Neural crest cell (in vitro differentiated cells): ENCODE measurements at places on chromosomes 6 and 20. TPM values are rescaled to one million over a fixed set of nuclear protein-coding genes. Genes with fewer than 3 reads are reported as not detected.

WFDC5 gene
- total RNA-seq = not detected in 2 replicates

PROKR2 gene
- total RNA-seq = not detected in 2 replicates

TCP11 gene
- not detected in 2 replicates for total RNA-seq

EFCAB8 gene
- total RNA-seq = 0.26 TPM in 1 of 2 replicates, not detected in the other

NHLRC1 gene
- total RNA-seq = 0.72 and 0.93 TPM in 2 replicates

HLA-DRB5 gene
- not detected in 2 replicates for total RNA-seq

PTCRA gene
- not detected in 2 replicates for total RNA-seq

PAX1 gene
- not detected in 2 replicates for total RNA-seq

DEFB127 gene
- total RNA-seq = not detected in 2 replicates

DNA sequence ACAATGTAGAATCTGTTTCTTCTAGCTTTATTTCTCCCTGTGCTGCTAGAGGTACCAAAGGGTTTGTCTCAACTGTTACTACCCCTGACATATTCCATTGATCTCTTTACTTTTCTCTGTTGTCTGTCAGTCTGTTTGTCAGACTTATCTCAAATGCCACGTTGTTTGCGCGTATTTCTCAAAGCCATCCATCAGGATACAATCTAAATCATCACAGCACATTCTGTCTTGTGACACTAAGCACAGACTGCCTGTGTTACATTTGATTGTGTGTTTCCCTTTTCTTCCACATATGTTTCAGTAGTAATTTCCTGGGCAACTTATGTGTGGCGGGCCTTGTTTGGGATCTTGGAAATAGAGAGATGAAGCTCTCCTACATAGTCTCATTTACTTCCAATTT is 30.2 kb upstream of the SERINC3 start:
- DNase-seq = no peak

DNA sequence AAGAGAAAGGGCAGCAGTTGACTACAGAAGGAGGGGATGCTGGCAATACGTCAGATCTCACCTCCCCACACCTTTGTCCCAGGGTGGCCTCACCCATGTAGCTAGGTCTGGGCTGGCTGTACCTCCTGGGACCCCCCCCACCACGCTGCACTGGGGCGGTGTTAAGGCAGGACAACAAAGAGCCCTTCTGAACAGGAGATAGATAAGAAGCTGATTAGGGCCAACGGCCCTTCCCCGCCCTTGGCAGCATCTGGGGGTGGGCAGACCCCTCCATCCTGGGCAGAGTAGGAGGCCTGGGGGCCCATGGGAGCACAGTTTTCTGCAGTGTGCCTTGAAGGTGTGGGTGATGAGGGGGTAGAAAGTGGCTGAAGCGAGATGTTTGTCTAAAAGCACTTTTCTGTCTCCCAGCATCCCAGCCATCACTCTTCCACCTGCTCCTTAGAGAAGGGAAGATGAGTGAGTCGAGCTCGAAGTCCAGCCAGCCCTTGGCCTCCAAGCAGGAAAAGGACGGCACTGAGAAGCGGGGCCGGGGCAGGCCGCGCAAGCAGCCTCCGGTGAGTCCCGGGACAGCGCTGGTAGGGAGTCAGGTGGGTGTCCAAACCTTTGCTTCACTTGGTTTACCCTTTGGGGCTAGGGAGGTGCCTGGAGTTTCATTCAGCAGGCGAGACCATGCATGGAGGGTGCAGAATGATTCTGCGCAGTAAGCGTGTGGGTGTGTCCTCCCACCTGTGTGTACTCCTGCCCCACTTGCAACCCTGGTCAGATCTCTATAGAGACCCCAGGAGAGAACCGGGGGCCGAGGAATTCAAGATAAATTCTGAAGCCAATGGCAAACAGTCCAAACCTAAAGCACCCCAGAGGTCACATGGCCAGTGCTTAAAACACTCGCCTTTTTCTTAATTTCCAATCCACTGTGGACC is 3.9 kb downstream of the HMGA1 start:
- no peak for DNase-seq

DNA sequence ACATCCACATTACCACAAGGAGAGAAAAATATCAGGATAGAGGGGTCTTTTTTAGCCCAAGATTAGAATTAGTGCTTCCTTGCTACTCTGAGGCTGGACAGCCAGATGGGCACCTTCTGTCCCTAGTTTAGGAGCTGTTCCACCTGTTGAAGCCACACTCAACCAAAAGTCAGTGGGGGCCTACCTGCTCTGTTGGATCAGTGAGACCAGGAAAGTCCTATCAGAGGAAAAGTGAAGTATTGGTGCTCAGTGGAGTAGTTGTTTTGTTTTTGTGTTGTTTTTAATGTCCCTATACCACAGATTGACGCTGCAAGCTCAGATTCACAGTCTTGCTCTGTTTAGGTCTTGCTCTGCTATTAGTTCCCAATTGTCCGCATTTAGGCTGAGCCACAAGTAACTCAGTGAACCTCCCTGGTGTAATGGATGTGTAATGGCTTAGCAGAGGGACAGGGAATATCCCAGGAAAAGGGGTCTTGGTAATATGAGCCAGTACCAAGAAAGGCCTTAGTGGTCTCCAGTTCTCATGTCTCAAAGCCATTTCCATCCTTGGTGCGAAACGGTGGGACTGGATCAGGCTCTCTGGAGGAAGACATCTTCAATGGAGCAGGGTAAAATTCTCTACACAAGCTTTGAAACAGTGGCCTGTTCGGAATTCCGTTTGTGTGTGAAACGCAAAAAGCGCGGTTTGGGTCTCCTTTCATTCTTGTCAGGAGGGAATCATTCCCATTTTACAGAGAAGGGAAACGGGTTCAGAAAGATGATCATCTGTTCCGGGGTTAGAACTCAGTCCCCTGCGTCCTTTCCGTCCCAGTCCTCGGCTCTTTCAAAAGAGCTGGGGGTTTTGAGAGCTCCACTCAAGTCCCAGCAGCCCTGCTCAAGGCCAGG is 631 bp upstream of the PABPC1L start:
- DNase-seq = no peak

- DNase-seq = no peak
Observed at GRCh38 chr6:163983679-163984078, 569.2 kb downstream of the QKI start.

DNA sequence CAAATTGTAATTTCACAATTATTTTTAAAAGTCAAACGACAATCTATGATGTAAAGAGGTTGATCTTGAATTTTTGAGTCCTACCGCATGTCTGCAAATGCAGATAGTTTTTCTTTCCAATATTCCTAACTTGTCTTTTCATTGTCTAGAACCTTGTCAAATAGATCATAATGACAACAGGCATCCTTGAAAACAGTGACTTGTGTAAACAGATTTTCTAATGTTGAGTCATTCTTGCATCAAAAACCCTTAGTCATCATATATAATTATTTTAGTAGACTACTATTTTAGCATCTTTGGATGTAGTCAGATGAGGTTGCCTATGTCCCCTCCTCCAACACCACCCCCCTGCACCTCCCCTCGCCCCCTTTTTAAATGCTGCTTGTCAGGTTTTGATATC is 43.8 kb downstream of the BMP6 start:
- DNase-seq = no peak

DNA sequence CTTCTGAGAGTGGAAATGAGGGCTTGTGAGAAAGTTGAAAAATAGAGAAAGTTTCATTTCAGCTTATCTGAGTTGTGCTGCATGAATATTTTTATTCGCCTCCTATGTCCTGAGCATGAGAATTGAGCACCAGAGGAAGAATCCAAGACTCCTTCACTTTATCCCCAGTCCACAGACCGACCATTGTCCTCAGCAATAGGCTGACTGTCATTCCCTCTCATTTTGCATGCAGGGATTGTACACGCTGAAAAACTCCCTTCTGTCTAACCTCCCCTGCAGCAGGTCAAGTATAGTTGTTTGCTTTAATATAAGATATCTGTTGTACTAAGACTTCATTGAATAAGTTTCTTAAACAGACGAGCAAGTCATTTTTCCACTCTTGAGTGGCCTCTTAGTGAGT is 437.6 kb downstream of the PRKN start:
- DNase-seq = no peak

DNA sequence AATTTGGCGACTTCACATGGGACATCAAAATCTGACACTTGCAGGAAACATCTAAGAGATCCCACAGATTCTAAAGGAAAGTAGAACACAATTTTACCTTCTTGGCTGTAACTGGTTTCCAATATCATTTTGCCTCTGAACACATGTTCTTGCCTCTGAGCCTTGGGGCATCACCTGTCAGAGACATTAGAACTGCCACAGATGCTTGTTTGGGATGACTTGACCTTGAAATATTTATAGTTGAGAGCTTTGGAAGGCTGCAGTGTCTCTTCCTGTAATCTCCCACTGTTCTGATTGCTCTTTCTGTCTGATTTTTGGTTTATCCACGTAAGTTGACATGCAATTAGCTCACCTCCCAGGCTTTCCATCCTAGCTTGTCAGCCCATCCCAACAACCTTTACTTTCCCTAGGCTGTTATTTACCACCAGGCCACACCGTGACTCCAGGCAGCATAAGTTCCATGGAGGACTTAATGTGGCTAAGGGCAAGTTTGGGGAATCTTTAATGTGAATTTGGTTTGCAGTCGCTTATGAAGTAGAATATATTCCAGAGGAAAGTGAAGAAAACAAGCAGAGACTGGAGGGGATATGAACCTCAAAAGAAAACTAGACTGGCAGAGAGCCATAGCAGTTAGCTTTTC is 256.5 kb upstream of the RIN2 start:
- DNase-seq = no peak

DNA sequence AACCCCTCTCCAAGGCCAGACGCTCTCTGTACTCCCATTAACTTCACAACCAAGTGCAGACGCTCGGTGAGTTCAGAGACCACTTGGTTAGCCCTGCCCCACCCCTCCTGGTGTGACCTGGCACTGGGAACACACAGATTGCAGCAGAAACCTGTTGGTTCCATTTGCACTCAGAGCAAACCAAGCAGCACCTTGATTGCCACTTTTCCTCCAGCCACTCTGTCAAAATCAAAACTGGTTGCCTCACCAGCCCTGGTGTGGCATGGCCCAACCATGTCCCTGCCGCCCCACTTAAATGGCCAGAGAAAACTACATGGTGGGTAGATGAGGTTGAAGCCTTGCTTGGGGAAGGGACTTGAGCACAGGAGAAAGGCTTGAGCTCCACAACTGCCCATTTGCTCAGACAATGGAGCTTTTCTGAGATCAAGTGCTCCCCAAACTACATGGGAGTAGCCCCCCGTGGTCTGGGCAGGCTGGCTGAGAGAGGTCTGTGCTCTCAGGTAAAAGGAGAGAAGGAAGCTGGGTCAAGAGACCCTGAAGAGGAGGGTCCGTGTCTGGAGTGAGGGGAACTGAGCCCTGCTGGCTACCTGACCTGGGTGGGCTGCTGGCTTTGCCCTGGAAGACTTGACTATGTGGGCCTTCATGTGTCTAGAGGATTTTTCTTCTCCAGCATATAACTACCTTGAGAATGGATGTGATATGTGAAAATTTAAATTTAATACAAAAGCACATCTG is 43.4 kb downstream of the PLCG1 start:
- no peak for DNase-seq

DNA sequence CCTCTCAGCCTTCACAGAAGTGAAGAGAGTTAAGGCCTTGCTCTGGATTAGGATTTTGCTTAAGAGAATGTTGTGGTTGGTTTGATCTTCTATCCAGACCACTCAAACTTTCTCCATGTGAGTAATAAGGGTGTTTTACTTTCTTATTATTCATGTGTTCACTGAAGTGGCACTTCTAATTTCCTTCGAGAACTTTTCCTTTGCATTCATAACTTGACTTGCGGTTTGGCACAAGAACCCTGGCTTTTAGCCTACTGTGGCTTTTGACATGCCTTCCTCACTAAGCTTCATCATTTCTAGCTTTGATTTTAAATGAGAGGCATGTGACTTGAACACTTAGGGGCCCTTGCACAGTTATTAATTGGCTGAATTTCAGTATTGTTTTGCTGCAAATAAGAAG is 166.1 kb upstream of the OPRM1 start:
- no peak for DNase-seq

- no peak for DNase-seq
Observed at GRCh38 chr6:69917834-69918233, 51.5 kb downstream of the COL19A1 start.

DNA sequence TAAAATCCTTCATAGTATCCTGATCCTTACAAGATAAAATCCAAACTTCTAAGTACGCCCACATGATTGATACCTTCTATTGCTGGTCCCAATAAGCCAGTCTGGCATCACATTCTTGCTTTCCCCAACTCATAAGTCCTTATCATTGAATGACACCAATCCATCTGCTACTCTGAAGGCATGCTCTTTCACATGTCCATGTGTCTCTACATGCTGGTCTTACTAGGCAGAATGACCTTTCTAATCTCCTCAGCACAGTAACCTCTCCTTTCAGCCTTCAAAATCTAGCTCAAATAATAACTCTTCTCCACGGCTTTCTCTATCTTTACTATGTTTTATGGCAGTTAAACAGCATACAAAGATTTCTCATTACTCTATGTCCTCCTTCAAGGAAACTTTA is 71.1 kb downstream of the ASCC3 start:
- no peak for DNase-seq

GRCh38 chr20:32057656-32058184 is 5.7 kb downstream of the HCK start:
- DNase-seq = no peak

GRCh38 chr20:9093218-9093957 is 24.5 kb downstream of the PLCB4 start:
- DNase-seq = no peak

GRCh38 chr20:49676581-49677291 is 36.9 kb downstream of the B4GALT5 start:
- DNase-seq = no peak

- DNase-seq = no peak
Observed at GRCh38 chr6:35359744-35360348, 17.5 kb downstream of the PPARD start.

DNA sequence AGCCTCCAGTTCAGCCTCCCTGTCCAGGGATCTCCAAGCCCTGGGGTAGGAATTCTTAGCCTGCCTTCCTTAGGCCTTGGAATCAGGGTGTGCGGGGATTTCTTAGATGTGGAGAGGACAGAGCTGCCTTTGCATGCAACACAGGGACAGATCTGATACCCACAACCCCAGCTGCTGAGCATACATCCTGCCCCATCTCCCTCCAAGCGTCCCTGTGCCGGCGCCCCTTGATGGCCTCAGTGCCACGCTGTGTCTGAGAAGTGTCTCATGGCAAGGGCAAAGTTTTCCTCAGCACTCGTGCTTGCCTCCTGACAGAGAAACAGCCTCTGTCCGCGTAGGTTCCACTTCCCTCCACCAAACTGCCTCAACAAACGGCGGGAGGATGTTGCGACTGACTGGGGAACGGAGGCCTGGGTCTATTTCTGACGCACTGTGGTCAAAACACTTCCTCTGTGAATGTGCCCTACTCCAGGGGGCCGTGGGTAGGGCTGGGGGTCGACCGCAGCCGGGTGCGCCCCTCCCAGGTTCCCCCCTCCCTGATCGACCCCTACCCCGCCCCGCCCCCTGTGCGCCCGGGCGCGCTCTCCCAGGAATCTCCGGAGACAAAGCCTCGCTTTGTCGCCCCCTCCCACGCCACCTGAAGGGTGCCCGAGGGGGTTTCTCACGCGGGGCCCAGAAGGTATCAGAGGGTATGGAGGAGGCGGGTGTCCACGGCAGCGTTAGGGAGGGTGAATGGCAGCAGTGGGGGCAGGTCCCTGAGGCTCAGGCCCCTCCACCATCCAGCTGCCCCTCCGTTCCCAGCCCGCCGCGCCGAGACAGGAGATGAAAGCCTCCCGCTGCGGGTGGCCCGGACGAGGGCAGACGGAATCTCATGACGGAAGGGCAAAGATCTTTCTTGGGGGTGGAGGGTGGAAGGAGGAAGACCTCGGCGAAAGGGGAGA is 806 bp downstream of the MICAL1 start:
- DNase-seq = peak; percentile 46

- DNase-seq = no peak
Observed at GRCh38 chr6:139638179-139638941, 263.9 kb upstream of the CITED2 start.
